ENCODE measurements at places on chromosomes 12 and 14.

GRCh38 chr12:112063273-112063672, 45.3 kb downstream of the NAA25 start:
- DNase-seq: no peak

- DNase-seq: no peak
These were observed 44.9 kb downstream of the IFNG start for GRCh38 chr12:68114606-68115005.

GRCh38 chr14:23438101-23438971, 2.9 kb upstream of the MYH7 start:
- DNase-seq: no peak

- no peak for DNase-seq
These were observed 147.1 kb downstream of the SLC15A5 start for GRCh38 chr12:16130343-16130742.

DNA sequence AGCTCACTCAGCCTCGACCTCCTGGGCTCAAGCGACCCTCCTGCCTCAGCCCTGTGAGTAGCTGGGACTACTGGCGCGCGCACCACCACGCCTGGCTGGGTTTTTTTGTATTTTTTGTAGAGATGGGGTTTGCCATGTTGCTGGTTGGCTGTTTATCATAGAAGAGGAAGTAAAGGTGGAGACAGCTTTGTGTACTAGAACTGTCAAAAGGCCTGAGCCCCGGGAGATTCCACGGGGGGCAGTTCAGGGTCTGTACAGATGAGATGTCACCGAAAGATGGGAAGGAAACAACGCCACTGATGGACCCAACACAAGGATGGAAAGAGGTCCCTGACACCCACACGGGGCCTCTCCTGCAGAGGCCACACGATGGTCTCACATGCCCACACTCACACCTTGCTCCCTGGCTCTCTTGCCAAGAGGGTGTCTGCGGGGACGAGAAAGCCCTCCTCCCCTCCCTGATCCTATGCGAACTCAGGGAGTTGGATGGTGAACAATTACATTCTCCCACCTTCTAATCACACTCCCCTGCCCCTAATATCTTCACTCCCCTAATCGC, 66.6 kb downstream of the KDM2B start:
- DNase-seq: no peak

DNA sequence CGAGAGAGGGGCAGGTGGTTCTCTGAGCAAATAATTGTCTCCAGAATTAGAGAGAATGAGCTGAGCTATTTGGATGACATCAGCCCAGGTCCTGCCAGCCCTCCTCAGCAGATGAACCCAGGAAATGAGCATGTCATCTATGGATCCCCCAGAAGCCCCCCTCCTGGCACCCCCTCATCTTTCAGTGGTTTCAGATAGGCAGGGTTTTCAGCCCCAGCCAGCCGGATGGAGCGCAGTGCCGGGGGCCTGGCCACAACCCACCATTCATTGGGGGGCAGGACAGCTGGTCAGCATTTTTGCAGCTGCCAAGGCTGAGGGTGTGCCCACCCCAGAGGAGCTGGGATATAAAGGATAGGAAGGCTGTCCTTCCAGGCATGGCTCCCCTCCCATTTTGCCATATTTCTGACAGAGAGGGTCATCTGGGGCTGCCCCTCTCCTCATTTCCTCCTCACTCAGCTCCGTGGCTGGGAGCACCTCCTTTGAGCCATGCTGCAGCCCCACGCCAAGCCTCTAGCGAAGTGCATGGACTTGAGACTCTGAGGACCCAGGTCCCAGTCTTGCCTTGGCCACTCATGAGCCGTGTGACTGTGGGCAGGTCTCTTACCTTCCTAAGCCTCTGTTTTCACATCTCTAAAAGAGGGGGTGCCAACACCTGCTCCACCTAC, 6.0 kb upstream of the KRT71 start:
- DNase-seq: no peak

DNA sequence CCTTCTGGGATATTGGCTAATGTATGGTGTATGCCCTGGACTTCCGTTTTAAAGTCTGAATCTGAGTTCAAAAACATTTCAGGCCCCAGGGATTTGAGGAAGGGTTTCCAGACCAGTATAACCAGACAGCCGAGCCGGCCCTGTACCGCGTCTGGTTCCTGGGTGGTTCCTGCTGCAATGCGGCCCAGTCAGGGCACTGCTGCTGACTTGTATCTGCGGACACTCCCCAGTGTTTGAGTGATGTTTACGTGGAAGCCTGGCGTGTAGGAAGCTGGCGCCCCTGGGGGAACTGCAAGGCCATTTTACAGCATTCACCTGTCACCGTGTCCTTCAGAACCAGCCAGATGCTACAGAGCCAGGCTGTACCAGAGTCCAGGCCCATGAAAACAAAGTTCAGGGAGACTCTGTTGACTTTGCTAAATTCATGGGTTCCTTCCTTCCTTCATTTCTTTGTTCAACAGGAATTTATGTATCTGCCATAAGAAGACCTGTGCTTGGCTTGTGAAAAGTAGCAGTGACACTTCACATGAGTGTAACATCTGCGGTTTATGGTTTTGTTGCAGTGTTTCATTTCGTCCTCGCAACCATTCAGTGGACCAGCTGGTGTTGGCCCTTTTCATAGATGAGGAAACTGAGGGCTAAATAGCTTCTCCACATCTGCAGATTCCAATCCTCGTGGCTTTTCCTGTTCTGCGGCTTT, 16.8 kb downstream of the EML1 start:
- DNase-seq: no peak

GRCh38 chr12:116343331-116343884, 65.9 kb upstream of the MED13L start:
- DNase-seq: no peak

- no peak for DNase-seq
These were observed 201.3 kb upstream of the RASSF8 start for GRCh38 chr12:25757037-25757665.
